ENCODE measurements at places on chromosomes 11 and 22.
A peak's percentile ranks its signal among the peaks of the same experiment; 100 is the strongest.

GRCh38 chr22:48429446-48430020 lies 1398.1 kb downstream of the BRD1 start:
- no peak for DNase-seq

GRCh38 chr11:102924851-102925380 lies 30.6 kb downstream of the MMP13 start:
- DNase-seq, result no peak

DNA sequence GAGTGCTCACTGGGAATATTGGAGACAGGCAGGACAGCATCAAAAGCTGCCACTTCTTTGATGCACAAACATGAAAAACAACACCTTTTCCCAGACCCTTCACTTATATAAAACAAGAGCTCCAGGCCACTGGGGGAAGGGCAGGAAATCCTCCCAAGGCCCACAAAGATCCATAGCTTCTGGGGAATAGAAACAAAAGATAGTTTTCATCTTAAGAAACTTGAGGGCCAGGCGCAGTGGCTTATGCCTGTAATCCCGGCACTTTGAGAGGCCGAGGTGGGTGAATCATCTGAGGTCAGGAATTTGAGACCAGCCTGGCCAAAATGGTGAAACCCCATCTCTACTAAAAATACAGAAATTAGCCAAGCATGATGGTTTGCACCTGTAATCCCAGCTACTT lies 15.3 kb downstream of the RTL6 start:
- DNase-seq, result no peak

DNA sequence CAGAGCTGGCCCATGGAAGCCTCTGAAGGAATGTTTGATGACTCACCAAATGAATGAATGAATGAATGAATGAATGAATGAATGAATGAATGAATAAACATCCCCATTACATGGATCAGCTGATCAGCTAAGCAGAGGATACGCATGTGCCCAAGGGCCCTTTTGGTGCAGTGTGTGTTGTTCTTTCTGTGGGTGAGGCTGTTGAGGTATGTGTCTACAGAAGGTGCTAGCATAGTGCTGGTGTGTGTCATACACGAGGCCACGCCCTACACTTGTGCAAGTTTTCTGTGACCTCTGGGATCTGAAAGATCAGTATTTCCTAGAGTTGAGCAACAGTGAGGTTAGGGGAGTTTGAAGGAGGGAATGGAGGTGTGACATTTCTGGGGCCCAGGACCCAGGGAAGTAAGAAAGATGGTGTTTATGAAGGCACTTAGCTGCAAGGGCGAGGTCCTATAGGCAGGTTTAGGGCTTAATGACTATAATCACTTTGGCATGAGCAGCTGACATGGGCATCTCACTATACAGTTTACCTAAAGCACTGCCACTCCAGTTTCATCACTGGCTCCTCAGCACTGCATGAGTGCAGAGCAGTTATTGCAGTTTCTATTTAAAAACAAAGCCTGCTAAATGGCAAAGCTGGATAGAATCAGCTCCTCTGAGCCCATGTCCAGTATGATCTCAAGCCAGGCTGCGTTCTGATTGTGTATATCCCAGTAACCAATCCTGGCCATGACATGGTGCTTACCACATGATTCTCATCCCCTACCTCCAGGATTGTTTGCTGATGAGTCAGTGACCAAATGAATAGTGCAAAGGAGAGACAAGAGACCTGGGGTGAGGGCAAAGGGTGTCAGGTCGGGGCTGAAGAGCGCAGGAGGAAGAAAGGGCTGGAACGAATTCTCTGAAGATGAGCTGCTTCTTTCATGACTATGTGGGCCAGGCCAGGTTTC lies 36.4 kb upstream of the E2F8 start:
- DNase-seq, result peak; percentile 57

DNA sequence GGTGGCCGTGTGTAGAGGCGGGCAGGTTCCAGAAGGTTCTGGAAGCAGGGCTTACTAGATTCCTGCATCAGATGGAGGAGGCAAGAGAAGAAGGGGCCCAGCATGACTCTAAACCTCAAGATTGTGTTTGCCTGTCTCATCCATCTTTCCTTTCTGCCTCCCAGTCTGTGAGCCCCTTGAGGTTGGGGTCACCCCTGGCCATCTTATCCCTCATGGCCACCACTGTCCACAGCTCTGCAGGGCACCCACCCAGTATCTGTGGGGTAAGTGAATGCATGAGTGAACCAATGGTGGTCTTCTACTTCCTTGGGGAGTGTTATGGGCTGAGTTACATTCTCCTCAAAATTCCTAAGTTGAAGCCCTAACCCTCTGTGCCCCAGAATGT lies 79.3 kb downstream of the MYEOV start:
- no peak for DNase-seq

Measured in hepatocyte (in vitro differentiated cells).